CD4-positive, alpha-beta T cell treated with Interleukin-4 for 4 hours (primary cell): ENCODE measurements at places on chromosomes 3 and 15.

DNA sequence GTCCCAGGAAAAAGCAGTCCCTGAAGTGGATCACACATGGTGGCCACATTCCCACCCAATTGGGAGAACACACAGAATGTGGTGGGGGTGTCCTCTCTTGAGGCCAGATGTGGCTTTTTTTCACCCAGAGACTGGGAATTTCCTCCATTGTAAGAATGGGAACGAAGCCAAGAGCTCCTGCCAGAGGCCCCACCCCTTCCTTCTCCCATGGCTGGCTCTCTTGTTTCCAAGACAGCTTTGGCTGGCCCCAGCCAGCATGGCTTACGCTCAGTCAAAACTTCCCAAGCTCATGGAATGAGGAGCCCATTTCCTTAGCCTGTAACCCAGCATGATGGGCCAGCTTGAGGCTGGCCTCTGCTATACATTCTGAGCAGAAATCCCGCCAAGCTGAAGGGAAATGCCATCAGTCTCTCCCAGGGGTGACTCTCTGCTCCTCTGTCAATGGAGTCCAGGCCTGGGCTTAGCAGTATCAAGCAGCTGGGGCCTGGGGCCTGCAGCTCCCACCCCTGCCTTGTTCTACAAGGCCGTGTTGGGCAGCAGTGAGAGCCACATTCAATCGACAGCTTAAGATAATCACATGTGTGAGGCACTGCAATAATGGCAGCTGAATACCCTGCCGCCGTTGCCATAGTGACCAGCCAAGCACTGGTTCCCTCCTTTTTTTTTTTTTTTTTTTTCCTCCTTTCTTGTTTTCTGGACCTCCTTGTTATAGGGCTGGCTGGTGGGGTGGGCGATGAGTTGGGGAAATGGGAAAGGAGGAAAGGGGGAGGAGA is 142.4 kb downstream of the EPHB1 start:
- DNase-seq: no peak

DNA sequence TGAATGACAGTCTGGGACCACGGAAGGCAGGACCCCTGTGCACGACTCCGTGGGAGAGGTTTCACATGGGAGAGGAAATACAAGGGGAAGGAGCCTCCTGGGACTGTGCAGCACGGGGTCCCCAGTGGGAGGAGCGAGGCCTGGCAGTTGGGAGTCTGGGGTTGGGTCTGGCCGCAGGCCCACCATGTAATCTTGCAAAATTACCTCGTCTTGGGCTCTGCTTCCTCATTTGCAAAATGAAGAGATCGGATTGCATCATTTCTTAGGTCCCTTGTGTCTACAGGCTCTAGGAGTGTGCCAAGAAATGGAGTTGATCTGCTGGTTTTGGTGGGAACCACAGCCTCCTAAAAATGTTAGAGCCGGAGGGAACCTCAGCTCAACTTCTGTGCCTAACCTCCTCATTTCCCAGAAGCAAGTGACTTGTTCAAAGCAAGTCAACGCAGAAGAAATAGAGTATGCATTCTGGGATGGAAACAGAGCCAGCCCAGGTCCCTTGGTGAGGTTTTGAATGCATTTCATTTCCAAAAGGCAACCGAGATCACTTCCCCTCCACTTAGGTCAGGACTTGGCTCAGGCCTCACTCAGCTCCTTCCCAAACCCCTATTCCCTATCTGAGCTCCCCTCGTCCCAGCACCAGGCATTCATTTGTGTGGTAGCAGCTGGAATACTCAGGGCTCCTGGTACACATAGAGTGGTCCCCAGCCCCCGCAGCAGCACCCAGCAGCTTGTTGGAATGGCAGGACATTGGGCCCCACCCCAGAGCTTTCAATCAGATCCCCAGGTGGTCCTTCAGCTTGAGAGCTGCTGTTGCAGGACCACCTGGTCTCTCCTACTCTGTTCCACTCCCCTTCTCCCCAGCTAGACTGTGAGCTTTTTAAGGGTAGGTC is 267.7 kb downstream of the XXYLT1 start:
- no peak for DNase-seq

DNA sequence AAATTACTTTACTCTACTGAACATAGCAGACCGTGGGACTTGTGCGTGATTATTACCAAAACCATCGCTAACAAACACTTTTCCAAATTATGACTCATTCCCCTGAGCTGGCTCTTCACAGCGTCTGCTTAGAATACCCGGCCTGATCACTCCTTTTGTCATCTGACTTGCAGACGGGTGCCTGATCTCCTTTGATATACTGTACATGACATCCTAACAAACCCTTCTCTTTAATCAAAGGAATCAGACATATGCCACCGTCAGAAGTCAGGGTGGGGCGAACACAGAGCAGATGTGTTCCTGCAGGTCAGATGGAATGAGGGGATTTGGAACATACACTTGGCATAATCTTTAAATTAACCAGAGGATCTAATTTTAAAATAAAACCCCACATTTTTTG is 48.5 kb upstream of the SH3GL3 start:
- DNase-seq: no peak

DNA sequence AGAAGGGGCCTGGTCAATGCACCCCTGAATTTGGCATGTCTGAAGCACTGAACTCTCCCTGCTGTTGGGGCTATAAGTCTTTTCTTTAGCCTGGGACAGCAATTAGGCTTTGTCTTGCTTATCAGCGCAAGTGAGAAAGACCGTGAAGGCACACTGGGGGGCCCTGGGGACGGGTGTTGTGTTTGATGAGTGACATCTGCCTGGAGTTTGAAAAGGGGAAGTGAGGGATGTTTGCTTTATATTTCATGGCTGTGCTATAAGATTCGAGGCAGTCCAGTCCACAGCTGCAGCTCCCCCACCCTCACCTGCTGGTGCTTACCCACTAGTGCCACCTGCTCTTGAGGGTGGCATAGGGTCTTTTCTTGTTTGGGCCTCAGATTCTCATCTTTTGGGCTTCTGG is 44.8 kb downstream of the CEMIP start:
- no peak for DNase-seq

GRCh38 chr3:97960993-97961766 is 11.1 kb downstream of the RIOX2 start:
- no peak for DNase-seq

DNA sequence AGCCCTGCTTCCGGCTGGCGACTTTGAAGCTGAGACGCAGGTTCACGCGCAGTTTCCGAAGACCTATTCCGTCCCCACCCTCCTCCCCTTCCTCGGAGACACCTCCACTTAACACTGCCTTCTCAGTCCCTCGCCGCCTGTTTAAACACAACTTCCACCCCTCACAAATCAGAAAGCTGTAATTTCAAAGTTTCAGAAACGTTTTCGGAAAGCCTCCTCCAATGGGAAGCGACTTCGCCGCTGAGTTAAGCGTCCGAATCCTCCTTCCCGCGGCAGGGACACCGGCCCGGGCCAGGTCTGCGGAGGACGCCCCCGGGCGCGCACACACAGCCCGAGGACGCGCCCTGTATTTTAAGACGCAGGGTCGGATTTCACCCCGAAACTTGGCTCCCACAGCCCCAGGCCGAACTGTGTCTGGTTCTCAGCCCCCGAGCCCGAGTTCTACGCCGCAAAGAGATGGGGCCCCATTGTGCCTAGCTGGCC is 559 bp upstream of the LRRN1 start:
- peak; percentile 2 for DNase-seq

- DNase-seq: no peak
Measured at GRCh38 chr3:144770915-144771351, 799.3 kb downstream of the DIPK2A start.

DNA sequence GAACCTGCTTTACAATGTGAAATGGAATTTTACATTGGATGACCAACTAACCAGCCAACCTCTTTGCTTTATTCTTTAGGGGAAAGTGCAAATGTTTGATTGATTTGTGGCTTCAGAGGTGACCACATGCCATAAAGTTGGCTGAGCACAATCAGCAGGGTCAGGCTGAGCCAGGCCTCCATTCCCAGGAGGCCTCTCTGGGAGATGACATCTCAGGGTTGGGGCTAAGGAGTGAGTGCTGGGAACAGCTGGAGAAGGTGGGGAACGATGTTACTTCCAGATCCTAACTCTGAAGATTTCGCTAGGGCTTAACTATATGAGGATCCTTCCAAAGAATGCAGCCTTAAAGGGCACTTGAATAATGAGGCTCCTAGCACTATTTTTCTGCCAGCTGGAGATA is 131.7 kb downstream of the ATP10A start:
- no peak for DNase-seq

- DNase-seq: no peak
Measured at GRCh38 chr3:124032311-124032880, 40.5 kb upstream of the ROPN1 start.

DNA sequence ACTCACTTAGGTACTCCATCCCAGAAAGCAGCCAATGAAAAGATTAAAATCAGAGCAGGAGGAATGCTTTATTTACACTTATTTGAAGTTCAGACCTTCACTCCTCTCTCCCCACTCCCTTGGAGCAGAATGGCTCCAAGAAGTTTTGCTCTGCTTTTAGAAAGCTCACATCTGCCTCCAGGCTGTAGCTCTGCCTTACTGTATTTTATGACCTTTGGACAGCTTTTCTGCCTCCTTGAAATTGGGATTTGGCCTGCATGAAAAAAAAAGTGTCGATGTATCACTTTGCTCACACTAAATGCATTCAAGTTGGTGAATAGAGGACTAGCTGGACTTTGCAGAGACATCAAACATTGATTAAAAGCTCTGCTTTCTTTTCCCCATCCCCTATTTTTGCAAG is 95.3 kb downstream of the SLC9A9 start:
- DNase-seq: no peak

GRCh38 chr3:156702367-156702766 is 28.0 kb downstream of the TIPARP start:
- DNase-seq: no peak

DNA sequence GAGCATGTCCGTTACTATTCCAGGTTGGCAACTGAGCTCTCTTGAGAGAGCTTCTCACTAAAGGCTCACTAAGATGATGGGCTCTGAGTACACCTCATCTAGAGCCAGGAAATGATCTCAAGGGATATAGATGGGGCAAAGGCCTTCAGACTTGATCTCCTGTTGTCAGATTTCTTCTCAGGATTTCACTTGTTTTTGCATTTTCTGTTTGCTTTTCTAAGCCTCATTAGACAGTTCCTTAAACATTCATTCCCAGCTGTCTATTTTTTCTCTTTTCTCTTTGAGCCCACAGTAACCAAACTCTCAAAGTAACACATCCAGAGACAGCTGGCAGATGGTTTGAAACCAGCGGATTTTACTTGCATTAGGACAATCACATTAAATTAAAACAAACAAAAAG is 28.4 kb upstream of the ARL8B start:
- no peak for DNase-seq

GRCh38 chr3:15324379-15324808 is 8.0 kb downstream of the SH3BP5 start:
- no peak for DNase-seq

- peak; percentile 87 for DNase-seq
Measured at GRCh38 chr3:151203051-151203420, at the start of gene GPR171. TSS of gene GPR171 (minus strand) at chr3:151203216. CDS start at chr3:151199386, 3,830 bp downstream.

GRCh38 chr3:54123003-54123775 is 837 bp downstream of the CACNA2D3 start:
- no peak for DNase-seq

GRCh38 chr3:195054311-195054710 is 216.6 kb downstream of the XXYLT1 start:
- DNase-seq: no peak

GRCh38 chr3:135806317-135806716 is 159.2 kb upstream of the PPP2R3A start:
- DNase-seq: no peak

DNA sequence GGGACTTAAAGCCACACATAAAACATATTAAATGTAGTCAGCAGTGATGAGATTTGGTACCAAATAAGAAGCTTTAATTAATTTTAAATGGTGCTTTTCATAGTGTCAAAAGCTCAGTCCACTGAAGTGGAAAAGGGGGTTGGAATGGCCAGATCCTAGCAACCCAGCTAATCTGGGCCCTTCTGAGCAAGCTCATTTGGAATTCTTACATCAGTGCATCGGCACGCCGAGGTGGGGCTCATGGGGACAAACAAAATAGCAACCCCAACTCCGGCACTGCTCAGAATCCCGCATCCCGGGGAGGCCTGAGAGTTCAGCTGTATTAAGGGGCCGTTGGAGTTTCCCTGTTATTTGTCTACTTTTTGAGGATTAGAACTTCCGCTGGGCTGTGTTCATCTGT is 526.4 kb downstream of the SOX2 start:
- DNase-seq: no peak

DNA sequence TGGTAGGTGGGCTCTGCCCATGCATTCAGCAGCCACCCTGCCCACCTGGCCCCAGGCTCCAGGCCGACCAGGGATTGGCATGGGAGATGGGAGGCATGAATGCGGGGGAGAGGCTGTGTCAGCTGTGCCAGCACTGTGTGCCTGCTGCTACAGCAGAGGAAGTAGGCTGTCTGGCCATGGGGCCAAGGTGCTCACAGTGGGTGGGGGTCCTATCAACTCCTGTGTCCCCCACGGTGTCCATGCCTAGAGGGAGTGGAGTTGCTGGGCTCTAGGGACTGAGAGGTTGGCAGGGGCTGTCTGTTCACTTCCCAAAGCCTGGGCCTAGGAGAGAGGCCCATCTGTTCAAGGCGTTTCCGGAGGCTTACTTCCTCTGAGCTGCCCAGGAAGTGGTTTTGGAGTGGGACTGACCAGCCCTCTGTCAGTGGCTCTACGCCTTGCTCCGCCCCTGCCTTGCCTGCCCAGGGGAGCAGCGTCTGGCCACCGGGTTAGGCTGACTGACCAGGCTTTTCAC is 5.8 kb downstream of the PRKCD start:
- DNase-seq: no peak

GRCh38 chr3:167913219-167913835 is 177.8 kb downstream of the SERPINI1 start:
- no peak for DNase-seq

DNA sequence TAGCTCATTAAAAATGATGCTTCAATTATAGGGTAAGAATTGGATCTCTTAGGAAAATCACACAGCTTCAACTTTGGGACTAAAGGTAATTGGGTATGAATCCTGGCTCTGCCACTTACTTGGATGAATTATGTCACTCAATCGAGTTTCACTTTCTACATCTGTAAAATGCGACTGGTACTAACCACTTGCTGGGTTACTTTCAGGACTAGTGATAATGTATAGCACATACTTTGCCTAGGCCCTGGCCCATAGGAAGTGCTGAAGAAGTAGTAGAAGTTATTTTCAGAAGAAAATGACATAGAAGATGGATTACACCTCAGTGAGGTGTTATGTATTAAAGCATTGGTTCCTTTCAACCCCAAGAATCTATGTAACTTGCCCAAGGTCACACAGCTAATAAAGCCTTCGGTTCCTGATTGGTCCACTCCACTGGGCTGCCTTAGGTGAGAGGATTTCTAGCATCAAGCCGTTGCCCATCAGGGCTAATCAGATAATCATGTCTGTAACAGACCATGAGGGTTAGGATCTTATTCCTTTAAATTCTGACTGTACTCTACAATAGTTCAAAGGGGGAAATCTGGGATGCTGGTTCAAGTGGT is 29.4 kb upstream of the AP4E1 start:
- no peak for DNase-seq

DNA sequence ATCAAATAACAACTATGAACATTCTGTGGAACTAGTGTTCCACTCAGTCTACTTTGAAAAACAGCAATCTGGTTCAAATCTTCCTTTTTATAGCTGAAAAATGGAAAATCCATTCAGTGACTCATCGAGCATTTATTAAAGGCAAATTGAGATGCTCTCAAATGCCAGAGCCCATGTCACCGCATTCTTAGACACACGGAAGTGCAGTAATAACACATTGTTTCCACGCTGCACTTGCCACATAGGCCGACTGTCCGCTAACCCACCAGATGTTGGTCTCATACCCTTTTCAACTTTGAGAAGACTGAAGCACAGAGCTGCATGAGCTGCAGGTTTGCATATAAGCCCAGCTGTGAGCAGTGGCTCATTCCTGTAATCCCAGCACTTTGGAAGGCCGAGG is 95.9 kb downstream of the TMEM266 start:
- no peak for DNase-seq

- no peak for DNase-seq
Measured at GRCh38 chr3:170765419-170766078, 104.4 kb downstream of the RPL22L1 start.
